Activated naive CD4-positive, alpha-beta T cell (primary cell): ENCODE measurements at places on chromosomes 7 and 10.

DNA sequence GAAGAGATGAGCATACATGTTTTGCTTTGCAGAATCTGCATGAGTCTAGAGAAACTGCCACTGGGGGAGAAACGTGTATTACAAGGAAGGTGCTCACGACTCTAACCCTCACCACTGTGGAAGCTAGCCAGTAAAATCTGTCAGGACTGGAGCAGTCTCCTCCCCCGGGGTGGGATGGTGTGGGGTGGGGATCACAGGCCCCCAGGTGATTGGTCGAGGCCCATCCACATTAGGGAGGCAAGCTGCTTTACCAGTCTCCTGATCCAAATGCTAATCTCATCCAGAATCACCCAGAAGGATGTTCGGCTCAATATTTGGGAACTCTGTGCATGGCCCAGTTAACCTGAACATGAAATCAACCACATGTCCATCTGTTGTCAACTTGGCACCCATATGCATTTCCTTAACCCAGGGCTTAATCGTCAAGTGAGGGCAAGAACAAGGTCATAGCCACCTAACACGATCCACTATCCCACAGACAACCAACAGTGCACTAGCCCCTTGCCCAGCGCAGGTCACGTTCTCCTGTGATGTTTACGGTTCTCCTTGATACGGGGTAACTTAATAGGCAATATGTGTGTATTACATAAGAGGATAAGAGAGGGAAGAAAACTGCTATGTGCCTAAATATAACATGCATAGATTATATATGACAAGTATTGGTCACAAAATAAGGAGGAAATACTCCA, 40.8 kb downstream of the DNAJB6 start:
- no peak for DNase-seq

DNA sequence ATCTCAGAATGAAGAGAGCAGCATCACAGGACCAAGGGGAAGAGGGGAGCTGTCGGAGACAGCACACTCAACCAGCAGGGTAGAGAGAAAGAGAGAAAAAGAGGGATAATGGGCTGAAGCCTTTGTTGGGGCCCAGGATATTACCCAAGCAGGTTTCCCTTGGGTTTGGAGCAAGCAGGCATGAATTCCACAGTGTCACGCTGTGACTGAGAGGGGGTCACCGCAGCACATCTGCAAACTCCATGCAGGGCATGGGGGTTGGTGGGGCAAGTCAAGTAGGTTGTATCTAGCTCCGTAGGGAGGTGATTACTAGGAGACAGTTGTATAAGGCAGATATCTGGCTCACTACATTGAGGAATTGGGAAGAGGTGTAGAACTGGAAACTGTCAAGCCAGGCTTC, 42.2 kb upstream of the SEMA3E start:
- DNase-seq: no peak

DNA sequence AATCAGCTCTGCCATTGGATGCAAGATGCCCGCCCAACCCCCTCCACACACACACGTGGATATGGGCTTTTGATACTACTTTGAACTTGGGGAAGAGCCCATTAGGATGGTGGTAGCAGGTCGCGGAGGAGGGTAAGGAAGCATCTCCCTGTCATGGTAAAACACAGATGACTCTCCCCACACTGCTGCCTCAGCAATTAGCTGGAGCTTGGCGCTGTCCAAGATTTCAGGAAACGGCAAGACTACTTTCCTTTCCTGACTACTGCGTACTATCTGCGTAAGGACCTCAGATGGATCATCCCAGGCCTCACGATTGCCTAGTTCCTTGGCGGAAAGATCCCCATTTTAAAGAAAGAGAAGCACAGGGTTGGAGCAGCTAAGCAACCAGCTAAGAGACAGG, 134.3 kb downstream of the C10orf90 start:
- no peak for DNase-seq

- DNase-seq: no peak
These were observed 60.4 kb downstream of the ARMH3 start for GRCh38 chr10:101995451-101996063.

GRCh38 chr7:70660154-70660818, 471.7 kb upstream of the GALNT17 start:
- DNase-seq: no peak

GRCh38 chr10:130933008-130933390, 378.5 kb downstream of the TCERG1L start:
- no peak for DNase-seq

DNA sequence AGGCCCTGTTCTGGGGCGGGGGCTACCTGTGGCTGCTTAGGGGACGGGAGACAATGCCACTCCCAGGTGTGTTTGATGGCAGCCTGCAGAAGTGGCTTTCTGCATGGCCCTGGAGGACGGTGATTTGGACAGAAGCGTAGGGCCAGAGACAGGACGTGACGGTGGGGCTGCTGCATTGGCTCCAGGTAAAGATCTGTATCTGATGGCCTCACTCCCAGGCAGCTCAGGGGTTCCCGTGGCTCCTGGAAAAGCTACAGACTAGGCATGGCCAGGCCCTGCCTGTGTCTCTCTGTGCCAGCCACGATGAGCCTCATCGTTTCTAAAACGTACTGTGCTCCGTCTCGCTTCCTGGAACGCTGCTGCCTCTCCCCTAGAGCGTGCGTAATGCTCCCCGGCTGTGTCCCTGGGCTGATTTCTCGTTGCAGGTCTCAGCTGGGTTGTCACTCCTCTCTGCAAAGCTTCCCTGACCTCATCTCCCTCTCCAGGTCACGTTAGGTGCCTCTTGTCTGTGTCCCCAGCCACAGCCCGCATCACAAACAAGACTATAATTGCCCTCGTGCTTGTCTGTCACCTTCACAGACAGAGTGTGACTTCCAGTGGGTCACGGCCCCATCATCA, 12.6 kb downstream of the GTF2IRD1 start:
- no peak for DNase-seq

DNA sequence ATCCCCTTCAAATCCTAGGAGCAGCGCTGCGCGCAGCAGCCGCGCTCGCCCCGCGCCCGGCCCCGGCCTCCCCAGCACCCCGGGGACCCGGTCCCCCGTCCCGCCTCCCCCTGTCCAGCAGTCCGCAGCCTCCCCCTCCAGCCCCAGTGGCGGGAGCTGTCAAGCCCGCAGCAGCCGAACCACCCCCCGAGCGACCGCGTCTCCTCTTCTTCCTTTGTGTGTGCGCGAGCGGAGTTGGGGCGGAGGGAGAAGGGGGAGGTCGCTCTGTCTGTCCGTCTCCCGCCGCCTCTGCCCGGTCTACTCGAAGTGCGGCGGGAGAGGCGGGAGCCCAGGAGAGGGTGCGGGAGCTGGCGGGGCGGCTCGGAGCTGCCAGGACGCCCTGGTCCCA, 375 bp upstream of the CHN2 start:
- DNase-seq: no peak

GRCh38 chr7:47817917-47818316, 130.3 kb downstream of the PKD1L1 start:
- DNase-seq: no peak

DNA sequence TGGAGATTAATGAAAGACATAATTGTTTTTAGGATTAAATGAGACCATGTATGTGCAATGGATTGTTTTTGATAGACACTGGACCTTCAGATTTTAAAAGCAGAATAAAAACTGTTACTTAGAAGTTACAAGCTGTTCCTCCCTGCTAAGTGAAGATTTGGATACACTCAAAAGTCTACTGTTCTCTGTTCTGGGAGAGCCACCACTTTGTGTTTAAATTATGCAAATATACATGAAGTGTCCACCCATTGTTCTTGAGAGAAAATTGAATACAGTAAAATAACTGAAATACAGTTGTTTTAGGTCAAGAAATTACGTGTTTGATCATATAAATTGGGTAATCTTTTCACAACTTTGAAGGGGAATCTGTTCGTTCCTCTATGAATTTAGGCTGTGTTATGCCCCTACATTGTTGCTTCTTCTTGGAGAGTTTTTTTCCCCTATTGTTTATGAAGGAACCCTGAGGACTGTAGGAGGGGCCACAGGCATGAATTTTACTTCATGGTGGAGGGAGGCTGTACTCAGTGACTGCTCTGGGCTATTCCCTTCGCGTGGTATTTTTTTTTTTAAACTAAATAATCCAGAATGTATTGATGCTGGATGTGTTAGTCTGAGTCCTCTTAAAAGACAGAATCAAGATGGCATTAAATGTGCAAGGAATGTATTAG, 18.6 kb upstream of the VCL start:
- DNase-seq: no peak

DNA sequence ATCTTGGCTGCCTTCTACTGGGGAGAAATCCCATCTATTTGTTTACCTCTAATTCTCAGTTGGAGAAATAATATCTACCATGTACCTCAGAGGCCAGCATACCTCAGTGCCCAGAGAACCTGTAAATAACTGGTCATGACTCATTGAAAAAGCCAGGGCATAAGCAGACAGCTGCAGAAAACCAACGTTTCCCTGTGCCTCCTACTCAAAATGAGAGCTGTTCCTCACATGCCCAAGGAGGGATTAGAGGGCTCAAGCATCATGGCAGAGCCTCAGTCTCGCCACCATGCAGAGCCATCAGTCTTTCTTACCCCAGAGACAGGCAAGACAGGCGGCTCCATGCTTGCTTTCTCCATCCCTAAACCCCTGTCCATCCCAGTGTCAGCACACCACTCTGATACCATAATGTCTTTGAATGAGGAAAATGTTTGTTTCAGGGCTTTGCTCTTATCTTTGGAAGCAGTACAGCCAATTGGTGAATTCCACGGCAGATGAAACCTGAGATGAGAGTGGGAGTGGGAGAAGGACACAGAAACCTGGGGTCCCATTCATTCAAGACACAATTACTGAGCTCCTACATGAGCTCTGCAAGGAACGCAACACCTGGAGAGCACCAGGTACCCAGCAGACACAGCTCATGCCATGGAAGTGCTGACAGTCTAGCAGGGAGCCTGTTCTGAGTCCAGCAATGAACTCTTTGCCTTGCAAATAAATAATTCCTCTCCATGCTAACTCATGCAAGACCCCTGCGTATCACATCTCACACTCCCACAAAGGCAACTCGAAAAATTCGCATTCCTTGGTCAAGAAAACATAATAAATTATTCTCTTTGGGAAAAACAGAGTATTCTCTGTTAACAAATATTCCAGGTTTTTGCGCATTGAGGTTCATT, 21.1 kb downstream of the PON1 start:
- no peak for DNase-seq

DNA sequence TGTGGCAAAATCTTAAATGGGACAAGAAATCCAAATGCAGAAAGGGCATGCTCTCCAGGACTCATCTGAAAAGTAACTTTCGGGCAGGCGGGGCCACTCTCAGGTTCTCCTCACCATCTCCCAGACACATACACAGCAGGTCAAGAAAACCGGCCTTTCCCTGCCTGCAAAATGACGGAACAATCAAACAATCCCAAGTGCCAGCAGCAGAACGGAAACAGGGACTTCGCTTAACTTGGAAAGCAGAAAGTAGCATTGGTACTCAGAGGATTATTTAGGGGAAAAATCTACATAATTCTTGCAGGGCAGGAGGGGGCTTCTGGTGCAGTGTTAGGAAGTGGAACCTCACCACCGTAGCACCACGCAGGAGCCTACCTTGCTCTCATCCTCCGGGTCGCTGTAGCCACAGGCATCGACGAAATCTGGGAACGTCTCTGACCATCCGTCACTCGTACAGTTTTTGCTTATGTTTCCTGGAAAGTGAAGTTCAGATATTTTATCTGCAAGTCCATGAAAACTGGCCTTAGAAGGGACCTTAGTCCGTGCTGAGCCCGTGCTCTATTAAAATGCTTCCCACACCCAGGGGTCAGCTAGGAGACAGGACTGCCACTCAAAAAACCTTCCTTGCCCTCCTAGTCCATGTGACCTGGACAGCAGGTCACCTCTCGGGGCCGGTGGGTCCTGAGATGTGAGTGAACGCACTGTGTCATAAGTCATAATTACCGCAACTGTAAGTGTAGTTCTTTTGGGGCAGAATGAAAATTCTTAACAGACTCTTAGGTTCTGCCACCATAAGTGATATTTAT, 41.1 kb downstream of the VIPR2 start:
- no peak for DNase-seq

GRCh38 chr10:79014796-79015195, 54.0 kb upstream of the ZMIZ1 start:
- no peak for DNase-seq

DNA sequence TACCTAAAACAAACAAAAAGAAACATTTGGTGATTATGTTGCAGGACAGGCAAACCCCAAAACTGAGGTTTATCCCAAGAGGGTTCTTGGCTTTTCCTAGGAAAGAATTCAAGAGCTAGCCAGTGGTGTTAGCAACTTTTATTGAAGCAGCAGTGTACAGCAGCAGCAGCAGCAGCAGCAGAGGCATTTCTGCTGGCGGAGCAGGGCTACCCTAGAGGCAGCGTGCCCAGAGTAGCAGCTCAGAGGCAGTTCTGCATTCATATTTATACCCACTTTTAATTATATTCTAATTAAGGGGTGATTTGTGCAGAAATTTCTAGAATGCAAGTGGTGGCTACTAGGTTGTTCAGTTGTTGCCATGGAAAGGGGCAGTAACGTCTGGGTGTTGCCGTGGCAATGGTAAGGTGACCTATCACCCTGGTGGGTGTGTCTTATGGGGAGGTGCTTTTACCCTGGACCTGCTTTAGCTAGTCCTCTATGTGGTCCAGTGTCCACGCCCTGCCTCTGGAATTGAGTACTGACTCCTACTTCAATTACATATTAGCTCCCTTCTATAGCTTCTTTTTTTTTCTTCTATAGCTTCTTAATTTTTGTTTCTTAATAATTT, 53.9 kb downstream of the VCL start:
- no peak for DNase-seq
